Cardiac fibroblast (primary cell): ENCODE measurements at places on chromosomes 2 and 18.

DNA sequence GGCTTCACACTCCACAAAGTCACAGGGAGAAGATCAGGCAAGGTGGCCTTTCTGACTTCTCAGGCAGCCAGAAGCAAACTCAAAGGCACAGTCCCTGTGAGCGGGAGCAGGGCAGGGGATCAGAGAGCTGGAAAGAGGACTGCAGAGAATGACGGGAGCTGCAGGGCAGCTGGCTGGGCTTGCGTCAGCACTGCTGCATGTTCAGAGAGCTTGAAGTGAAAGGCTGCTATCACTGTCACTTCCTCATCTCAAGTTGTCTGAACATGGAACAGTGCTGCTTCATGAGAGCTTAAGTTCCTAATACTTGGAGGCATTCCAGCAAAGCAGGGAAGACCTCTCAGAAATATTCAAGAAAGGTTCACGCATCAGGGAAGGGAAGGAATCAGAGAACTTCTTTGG, 20.4 kb downstream of the TGFBRAP1 start:
- DNase-seq: no peak

DNA sequence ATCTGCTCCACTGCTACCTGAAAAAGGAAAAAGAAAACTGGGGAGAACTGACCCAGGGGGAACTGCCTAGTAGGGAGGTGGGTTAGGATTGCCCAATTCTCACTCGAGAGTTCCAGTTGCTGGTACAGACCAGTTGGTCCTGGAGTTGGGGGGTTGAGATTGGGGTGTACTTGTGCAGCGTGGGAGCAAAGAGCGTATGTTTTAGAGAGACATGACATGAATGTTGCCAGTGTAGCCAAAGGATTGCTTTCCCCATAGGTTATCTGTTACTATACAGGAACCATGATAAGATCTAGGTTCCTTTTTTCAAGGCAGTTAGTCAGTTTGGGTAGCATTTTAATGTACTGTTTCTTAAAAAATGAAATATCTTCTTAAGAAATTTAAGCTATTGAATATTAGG, 68.6 kb downstream of the APLF start:
- DNase-seq: no peak

- DNase-seq: no peak
These were observed 56.4 kb upstream of the OTOS start for GRCh38 chr2:240196716-240197461.

GRCh38 chr2:181063696-181064095, 83.3 kb downstream of the UBE2E3 start:
- no peak for DNase-seq

DNA sequence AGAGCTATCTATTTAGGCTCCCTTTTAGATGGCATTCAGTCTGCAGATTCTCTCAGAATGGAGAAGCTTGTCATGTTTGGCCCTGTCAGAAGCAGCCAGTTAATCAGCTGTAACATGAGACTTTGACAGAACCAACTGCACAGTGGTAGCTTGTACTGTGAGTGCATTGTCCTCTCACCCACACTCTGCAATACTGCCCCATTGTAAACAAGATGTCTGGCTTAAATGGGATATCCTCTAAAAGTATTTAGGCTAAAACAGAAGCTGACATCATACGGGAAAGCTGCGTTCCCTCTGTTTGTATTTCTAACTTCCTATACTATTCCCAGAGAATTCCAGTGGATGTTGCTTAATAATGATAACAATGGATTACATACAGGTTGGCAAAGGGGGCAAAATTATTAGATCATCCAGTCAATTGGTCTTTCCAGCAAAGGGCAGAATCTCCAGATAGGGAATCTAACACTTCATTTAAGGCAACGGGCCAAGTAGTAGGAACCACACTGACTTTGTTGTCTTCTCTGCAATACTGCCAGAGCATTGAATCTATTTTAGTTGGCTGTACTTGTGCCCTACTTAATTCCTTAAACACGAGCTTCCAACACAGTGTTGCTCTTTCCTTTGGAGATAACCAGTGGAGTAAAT, 15.4 kb upstream of the STAT4 start:
- peak; percentile 55 for DNase-seq

GRCh38 chr2:190766595-190766994, 114.0 kb upstream of the GLS start:
- DNase-seq: no peak

- peak; percentile 93 for DNase-seq
These were observed 2.7 kb downstream of the PER2 start for GRCh38 chr2:238285653-238286082.

GRCh38 chr2:160582490-160583145, 89.0 kb upstream of the RBMS1 start:
- DNase-seq: peak; percentile 80

DNA sequence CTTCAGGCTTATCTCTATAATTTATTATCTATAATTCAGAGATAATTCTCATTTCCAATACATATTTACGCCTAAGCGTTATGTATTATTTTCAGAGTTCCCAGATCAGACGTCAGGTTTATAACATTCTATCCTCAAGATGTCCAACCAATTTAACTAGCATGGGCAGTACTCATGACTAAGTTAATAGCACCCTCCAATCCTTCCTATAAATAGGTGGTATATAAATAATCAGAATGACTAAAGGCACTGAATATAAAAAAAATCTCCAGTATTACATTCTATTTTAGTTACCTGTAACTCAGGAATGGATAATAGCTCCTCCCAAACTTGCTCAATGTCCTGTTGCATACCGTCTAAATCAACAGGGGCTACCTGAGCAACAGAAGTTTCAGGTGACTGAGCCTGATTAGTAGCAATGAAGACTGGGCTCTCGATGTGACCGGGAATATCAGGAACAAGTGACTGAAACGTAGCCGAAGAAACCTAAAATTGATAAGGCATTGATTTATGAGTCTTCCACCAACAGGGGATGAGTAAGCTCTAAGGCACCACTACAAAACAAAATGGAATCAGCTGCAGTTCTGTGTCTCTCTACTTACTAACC, 19.6 kb downstream of the HNRNPA3 start:
- DNase-seq: no peak

DNA sequence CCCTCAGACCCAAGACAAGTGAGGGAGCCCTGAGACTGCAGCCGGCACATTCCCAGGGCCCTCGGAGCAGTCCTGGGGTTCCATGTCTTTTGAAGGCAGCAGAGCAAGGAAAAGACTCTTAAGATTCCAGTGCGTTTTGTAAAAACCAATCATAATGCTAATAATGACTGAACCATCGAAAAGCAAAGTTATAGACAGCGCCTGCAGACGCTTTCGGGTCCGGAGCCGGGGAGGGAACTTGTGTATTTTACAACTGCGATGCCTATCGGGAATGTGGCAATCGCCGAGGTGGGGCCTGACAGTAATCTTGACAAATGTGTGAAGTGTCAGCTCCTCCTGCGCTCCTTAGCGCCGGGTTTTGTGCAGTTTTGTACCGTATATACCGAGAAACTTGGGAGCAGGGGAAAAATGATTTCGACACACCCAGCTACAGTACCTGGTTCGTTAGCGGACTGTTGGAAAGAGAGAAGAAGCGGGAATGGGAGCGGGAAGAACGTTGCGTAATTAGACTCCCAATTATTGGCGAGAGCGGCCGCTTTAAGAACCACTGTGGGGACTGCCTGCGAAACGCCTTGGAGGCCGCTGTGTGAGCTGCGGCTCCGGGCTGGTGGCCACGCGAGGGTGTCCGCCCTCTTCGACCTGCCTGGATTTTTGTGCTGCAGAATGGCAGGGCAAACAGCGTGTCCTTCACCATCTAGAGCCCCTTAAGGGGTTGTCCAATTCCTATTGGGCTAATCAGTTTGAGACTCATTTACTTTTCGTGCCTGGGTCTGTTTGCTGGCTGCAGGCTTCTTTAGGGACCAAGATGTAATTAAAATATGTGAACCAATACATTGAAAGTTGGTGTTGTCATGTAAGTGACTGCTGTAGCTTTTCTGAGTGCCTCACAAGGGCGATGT, 2.4 kb downstream of the EPAS1 start:
- DNase-seq: peak; percentile 89

- peak; percentile 14 for DNase-seq
These were observed 49.9 kb upstream of the RAB6C start for GRCh38 chr2:129929321-129930290.

DNA sequence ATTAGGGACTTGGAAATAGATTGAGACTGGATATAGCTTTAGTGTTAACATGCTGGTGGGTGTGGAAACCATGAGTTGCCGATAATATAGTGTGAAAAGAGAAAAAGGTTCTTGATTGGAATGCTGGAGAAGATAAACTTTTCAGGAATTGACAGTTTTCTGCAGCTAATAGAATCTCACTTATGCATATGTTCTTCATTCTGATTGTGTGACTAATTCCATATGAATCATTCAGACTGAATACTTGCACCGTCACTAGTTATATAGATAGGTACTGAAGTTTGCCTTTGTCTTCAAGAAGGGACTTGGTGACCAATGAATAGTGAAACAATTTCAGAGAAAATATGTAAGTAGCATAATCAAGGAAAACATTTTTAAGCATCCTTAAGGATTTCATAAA, 225.7 kb upstream of the FOSL2 start:
- no peak for DNase-seq

- no peak for DNase-seq
These were observed 166.2 kb downstream of the SLC39A10 start for GRCh38 chr2:195823206-195823605.

DNA sequence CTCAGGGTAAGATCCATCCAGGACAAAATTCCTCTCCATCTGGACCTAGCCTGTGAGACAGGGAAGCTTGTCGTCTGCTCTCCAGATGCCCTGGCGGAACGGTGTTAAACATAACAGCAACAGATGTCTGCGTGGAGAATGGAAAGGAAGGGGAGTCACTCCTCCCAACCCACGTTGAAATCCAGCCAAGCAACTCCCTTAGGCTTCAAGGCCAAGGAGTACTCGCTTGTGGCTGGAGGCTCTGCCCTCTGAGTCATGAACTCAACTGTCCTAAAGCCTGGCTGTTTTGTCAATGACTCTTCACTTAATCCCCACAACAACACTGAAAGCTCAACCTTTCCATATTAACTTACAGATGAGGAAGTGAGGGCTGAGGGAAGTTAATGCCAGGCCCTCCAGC, 42.2 kb downstream of the TPO start:
- peak; percentile 14 for DNase-seq

- DNase-seq: peak; percentile 63
These were observed 46.2 kb upstream of the MGAT5 start for GRCh38 chr2:134207589-134208209.

DNA sequence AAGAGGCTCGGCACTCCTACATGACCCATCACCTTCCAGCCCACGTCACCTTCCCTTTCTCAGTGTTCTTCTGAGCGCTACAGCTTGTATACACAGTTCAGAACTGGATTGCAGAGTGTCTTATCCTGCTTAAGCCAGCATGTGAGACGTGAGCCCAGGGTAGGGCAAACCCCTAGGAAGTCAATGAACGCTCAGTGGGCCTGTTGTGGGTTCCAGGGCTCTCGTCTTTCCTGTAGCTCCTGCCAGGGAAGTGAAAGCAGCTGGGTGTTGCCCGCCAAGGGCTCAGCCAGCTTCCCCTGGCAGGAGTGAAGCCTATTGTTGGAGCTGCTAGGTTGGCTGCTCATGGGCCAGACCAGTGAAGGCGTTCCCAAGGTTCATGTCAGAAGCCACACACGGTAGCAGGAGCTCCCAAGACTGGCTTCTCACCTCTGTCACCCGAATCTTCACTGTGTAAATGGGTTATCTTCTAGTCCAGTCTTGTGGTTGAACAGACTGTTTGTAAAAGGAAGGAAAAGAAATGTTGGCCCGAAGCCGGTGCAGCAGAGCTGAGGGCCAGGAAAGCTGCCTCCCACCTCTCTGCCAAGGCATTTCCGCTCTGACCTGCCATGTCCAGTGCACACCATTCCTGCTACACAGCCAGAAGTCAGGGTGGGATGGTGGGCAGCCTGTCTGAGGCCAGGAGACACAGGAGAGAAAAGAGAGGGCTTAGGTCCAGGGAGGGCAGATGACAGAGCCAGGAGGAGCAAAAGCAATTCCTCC, 69.6 kb upstream of the RMDN2 start:
- peak; percentile 59 for DNase-seq

- peak; percentile 70 for DNase-seq
These were observed 91.0 kb upstream of the CCBE1 start for GRCh38 chr18:59787998-59788790.

DNA sequence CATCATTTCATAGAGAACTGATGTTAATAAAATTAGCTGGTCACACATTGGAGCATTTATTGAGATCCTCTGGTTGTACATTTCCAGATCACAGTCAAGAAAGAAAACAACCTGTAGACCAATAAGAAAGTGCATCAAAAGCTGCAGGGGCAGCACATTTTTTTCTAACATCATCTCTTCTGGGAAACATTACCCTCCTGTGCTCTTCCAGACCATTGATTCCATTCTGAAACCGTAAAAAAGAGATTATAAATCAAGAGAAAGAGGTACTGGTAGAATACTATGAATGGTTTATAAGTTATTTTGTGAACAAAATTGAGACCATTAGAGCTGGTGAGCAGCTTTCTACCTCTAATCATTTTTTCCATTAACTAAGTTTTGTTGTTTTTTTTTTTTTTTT, 1548.2 kb upstream of the CELF4 start:
- no peak for DNase-seq
